ENCODE measurements at places on chromosomes 5 and 9. TPM values are rescaled to one million over a fixed set of nuclear protein-coding genes. Genes with fewer than 3 reads are reported as not detected.

Gene RFK
- 44.5 TPM for total RNA-seq

Gene C9
- not detected for total RNA-seq

Gene SLC31A1
- total RNA-seq: 21.9 TPM

Gene KCNN2
- total RNA-seq: 0.17 TPM

Gene FGF10
- not detected for total RNA-seq

Gene DRD1
- total RNA-seq: 0.15 TPM

Gene SLC6A19
- total RNA-seq: 0.08 TPM
